ENCODE measurements at places on chromosomes 3 and 15.

DNA sequence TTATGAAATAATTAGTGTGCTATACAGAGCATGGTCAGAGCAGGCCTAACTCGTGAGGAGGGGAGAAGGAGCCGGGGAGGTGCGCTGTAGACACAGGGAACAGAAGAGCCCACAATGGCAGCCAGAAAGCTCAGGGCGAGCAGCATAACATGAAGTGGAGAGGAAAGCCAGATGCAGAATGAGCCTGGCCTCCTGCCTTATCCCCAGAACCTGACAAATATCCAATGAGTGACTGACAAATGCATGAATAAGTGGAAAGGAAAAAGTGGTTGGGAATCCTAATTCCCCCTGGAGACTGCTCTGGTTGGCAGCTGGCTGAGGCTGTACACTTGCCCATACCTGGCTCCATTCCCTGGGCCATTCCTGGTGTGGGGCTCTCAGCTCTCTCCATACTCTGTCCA lies 9.2 kb upstream of the MST1R start:
- no peak for DNase-seq

DNA sequence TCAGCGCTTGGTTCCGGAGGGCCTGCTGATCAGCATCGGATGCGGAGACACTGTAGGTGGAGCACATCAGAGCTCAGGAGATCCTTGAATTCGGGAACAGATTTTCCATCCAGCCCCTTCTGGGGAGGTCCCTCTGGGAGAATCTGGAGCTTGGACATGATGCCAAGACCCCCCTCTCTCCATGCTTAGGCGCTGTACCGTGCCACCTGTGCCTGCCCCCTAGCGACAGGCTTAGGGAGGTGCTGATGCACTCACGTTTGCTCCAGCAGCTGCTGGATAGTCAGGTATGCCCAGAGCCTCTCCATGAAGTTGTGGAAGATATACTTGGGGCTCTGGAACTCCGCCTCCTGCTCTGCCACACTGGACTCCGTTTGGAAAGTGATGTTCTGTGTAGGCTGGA lies 9.7 kb downstream of the ITIH4 start:
- peak; percentile 22 for DNase-seq

DNA sequence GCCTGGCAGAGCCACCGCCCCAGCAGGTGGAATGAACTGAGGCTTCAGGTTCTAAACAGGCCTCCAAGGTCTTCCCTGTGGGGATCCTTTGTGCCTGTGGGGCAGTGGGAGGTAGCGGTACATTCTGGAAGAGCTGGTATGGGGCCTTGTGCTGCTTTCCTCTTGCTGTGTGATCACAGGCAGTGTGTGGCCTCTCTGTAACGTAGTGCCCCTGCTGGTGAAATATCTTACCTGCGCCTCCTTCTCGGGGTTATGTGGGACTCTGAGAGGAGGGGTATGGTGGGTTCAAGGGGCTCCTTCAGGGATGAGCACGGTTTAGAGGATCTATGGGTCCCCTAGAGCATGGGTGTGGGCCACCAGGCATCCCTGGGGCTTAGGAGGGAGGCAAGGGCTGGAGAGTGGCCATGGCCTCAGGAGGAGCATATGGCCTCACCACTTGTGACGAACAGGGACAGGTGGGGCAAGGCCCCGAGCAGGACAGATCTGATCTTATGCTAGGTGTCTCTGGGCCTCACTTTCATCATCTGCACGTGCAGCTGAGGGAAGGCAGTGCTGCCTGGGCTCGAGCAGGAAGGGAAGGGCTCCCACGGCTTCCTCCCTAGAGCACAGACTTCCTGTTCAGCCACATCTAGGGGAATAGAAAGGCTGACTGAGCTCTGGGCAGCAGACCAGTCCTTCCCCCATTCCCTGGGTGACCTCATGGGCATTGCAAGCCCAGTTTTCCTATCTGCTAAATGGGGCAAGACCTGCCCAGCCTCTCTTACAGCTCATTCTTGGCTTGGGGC lies 1.9 kb upstream of the ALS2CL start:
- DNase-seq: peak; percentile 43

DNA sequence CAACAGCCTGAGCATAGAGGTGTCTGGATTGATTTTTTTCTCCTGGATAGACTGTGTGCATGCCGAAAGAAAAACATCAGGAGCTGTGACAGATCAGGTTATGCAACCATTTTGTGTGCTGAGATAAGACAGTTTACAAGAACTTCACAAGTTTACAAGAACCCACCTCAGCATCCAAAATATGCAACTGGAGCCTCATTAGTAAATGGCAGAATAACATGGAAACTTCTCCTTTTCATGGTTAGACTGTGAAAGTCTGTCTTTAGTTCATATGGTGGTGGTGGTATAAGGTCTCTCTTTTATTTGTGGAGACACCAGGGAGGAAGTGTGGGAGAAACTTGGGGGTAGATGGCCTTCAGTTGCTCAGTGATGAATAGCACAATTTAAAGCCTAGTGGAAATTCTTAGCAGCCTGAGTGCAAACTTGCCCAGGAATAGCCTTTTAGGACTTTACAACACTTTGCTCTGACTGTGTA lies 3.7 kb upstream of the ZNF609 start:
- DNase-seq: no peak

DNA sequence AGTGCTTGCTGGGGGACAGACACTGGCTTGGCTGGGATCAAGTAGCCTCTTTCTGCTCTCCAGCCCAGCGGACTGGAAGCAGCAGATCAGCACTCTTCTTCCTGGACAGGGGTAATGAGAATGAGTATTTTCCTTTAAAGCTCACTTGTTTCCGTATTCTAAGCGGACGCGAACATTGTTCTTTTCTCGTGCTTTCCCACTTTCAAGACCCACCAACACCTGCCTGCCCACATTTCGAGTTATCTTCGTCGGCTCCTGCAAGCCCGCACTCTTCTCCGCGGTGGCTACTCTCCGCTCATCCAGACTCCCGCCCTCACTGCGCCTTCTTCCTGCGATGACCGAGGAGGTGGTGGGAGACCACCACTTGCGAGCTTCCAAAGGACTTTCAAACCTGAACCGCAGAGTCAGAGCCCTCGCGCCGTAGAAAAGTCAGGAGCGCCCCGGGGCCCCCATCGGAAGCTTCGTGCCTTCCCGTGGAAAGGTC lies 1.6 kb upstream of the PPM1L start:
- DNase-seq: peak; percentile 24

- no peak for DNase-seq
Measured at GRCh38 chr3:197353001-197353866, 54.8 kb upstream of the DLG1 start.

GRCh38 chr3:189974359-189974758 lies 146.3 kb downstream of the P3H2 start:
- no peak for DNase-seq

DNA sequence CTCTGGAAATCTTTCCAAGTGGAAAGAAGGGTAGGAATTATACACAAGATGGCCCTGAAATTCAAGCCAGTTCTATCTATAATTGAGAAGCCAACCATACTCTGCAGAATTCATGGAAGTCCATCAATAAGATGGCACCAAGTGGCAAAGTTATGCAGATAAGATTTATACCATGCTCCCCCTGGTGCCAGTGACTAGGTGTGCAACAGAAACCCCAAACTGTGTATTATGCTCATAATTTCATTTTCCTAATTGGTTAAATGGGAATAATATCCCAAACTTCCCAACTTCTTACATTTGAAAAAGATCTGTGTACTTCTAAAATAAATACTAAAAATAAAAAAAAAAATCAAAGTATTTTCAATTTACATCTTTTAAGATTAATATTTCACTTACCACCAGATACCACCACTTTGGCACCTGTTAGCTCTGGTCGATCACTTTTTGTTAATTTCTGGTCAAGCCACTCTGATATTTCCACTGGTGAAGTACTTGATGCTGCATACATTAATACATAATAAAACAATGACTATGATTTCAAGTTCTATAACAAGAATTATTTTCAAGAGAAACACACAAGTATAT lies 25.9 kb downstream of the ETFA start:
- no peak for DNase-seq

DNA sequence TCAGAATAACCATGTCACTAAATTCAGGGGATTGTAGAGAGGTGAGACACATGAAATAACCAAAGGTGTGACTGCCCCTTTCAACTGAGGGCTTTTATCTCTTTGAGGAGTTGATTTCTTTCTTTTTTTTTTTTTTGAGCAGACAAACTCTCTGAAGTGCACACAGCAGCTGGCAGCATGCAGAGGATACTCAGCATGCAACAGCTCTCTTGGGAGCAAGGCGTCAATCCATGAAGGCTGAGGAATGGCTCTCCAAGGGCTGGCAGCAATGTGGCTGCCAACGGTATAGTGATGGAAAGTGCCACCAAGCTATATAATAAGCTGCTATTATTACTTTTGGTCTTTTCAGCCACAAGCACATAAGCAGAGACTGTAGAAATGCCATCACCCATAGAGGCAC lies 226.7 kb upstream of the FEZF2 start:
- DNase-seq: no peak

DNA sequence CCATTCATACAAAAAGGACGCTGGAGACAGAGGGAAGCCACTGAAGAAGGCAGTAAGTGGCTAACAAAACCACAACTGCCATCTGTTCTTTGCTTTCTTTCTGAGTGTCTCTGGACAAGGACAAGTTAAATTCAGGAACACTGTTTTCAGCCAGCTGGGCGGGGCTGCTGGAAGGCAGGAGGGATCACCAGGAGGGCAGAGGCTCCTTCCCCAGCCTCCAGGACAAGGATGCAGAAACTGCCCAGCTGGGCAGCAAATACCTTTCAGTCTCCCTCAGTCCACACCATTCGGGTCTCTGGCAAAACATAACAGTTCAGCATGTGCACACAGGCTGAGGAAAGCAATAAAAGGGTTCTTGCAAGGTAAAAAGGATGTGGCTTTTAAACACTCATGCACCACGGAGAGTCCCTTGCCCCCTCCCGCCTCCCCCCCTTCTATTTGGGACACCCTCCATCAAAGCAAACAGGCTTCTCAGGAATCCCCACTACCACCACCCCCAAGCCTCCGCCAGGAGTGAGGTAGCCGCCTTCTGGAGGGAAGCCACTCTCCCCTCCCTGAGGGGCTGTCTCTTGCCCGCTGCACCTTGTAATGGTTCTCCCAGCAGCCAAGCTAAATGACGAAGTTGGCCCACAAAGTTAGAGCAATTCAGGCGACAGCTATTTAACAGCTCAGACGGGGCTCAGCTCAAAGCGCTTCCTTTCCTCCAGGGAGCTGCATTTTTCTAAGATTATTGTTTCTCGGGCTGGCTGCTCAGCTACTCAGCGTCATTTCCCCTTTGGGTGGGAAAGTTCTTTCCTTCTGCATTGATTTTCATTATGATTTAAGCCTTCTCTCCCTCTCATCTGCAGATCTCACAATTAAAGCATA lies 3.8 kb downstream of the HEG1 start:
- peak; percentile 69 for DNase-seq

DNA sequence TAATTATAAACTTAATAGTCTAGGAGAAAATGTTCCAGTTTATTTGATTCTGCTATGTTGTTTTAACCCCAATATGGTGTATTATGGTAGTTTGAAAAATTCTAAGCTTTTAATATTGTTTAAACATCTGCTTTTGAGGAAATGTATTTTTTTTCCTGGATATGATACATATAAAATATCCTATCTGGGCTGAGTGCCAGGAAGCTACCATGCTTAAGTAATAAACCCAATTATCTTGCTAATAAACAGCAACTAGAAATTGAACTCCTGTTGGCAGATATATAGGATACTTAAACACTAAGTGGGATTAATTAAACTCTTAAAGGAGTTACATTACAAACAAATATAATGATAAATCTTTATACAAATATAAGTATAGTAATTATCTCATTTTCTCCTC lies 293.7 kb upstream of the GRM7 start:
- no peak for DNase-seq

DNA sequence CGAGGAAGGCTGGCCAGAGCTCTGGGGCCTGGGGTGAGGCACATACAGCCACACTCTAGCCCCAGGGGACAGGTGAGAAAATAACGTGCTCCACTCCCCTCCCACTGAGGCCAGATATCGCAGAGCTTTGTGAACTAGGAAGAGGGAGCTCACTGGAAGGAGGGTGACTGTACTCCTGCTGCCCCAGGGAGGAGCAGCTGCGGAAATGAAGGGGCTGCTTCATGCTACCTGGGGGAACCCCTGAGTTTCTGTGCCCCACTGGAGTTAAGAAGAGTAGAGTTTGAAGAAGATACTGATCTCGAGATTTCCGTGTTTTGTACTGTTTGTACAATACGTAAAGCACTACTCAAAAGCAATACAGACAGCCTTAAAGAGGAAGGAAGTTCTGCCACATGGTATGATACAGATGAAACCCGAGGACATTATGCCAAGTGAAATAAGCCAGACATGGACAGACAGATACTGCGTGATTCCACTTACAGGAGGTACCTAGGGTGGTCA lies 44.6 kb downstream of the CMTM6 start:
- DNase-seq: peak; percentile 51

- DNase-seq: no peak
Measured at GRCh38 chr3:181716966-181717365, 5.2 kb downstream of the SOX2 start.

GRCh38 chr3:121529308-121529707 lies 16.5 kb downstream of the POLQ start:
- no peak for DNase-seq

GRCh38 chr15:91909574-91909973 lies 56.1 kb downstream of the SLCO3A1 start:
- no peak for DNase-seq

All from activated naive CD8-positive, alpha-beta T cell treated with anti-CD3 and anti-CD28 coated beads, Interleukin-2, amount 50 U/mL, for 24 hours (primary cell).